ENCODE measurements at places on chromosomes 4 and X.

- peak; percentile 77 for DNase-seq
These were observed 616 bp downstream of the WDR1 start for GRCh38 chr4:10115797-10116568.

- DNase-seq: no peak
These were observed 62.6 kb upstream of the C4orf54 start for GRCh38 chr4:99720206-99720605.

DNA sequence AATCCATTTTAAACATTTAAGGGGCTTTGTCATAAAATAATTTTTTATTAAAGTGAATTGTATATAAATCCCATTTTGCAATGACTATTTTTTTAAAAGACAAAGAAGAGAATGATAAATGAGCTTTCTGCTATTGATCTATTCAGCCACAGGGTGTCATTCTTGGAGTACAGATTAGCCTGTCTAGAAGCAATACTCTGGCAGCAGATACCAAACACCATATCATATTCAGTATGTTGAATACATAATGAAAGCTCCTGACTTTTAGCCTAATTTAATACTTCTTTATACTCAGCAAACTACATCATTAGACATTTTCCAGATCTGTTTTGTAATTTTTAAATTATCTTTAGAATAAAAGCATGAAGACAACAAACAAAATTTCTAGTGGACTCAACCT is 496.3 kb downstream of the PDGFC start:
- no peak for DNase-seq

- no peak for DNase-seq
These were observed 559 bp downstream of the SLC9A7 start for GRCh38 chrX:46758163-46758955.

GRCh38 chr4:100489305-100489704 is 28.5 kb downstream of the EMCN start:
- no peak for DNase-seq

DNA sequence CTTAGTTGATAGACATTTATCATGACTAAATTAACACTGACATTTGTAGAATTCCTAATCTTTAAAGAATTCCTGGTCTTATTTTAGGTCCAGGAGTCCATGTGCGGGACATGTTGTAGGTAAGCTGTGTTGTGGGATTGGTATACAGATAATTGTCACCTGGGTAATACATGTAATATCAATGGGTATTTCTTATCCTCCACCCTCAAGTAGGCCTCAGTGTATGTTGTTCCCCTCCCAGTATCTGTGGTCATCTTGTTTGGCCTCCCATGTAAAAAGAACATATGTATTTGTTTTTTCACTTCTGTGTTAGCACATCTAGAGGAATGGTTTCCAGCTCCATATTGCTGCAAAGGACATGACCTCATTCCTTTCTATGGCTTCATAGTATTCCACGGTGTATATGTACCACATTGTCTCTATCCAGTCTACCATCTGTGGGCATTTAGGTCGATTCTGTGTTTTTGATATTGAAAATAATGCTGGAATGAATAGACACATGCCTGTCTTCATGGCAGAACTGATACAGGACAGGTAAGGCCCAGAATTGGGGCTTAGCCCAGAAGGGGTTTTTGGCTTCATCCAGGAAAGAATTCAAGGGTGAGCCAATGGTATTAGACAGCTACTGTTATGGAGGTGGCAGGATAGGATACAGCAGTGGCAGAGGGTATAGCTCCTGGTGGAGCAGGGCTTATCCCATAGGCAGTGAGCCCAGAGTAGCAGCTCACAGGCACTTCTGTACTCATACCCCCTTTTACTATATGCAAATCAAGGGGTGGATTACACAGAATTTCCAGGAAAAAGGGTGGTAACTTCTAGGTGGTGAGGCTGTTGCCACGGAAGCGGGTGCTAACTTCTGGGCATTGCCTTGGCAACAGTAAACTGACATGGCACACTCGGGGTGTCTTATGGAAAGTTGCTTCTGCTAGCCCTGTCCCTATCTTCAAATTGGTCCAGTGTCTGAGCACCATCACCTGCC is 66.1 kb upstream of the WDR1 start:
- DNase-seq: no peak

DNA sequence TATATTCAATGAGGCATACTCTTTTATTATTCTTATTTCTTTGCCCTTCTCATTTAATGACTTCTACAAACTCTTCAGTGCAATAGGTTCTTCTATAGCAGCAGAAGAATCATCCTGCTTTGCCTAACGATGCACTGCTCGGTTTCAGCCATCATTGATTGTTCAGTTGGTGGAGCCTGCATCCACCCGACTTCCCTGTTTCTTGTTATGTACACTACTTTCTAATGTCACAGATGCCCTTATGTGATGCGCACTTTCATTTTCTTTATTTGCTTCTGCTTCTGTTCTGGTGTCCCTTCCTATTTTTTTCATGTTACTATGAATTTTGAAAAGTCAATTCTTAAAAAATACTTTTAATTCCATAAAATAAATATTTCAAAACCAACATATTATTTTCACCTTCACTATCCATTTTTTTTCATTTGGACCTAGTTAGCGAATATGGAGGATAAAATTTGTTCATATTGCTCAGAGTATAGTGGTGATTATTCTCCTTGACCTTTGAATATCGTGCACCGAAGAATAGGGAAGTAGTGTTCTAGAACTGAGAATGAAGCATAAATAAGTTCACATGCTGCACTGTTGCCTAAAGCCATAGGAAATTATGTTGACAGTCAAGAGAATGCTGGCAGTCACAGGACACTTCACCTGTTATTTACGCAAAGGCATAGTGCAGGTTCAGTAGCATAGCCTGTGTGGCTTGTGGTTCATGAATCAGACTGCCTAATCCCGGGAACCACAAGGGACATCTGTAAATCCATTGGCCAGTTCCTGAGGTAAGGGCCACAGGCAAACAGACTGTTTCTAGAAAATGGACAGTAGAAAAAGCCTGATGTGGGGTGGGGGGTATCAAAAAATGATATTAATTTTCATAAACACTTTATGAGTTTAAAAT is 21.3 kb upstream of the SFRP2 start:
- no peak for DNase-seq

DNA sequence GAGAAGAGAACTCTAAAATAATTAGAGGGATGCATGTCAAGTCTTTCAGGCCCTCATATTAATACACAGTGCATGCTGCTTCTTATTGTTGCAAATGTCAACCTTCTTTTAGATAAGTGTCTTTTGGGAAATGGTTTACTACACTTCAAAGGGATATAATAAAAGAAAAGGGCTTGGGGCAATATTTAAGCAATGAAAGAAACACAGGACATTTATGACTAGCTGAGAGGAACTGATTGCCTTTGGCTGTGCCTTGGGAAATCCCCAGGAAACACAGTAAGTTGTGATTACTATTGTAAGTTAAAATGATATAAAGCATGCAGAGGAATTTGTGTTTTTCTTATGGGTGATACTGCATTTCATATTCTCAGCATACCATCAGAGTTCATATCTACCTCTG is 1036.2 kb upstream of the GRID2 start:
- no peak for DNase-seq

DNA sequence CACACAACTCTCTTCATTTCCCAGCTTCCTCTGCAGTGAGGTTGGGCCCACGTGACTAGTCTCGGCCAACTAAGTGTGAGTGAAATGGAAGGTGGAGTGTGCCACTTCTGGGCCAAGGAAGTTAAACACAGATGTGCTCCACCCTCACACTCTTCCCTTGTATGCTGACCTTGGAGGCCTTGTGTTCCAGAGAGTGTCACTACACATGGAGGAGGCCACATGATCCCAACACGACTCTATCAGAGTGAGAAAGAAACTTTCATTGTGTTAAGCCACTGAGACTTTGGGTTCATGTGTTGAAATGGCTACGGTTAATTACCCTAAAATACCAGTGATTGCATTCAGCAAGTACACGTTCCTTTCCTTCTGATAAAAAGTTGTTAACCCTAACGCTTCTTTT is 55.1 kb downstream of the TBC1D9 start:
- DNase-seq: no peak

DNA sequence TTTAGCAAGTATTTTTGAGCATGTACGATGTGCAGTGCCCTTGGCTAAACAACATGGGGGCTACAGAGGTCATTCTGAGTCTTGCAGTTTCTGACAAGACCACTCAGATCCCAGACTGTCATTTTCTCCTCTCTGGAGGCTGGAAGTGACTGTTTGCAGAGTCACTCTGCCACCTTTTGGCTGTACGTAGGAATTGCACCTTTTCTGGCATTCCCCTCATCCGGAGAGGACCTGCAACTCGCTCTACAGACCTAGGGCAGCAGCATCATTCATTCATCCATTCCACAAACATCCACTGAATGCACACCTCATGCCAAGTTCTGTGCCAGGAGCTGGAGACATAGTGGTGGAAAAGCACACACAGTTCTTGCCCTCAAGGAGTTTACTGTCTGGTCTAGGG is 160.4 kb upstream of the GPR101 start:
- peak; percentile 11 for DNase-seq

DNA sequence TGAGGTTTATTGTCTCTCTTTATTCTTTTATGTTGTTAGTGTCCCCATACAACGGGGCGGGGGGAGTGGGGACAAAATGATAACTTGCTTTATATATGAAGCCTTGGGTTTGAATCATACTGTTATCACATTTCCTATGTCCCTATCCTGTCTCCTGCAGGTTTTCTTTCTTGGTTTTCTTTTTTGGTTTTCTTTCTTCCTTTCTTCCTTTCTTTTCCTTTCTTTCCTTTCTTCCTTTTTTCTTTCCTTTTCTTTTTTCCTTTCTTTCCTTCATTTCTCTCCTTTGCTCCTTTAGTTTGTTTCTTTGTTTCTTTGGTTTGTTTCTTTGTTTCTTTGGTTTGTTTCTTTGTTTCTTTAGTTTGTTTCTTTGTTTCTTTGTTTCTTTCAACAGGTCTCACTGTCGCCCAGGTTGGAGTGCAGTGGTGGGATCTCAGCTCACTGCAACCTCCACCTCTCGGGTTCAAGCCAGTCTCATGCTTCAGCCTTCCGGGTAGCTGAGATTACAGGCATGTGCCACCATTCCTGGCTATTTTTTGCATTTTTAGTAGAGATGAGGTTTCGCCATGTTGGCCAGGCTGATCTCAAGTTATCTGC is 4.8 kb downstream of the FMR1 start:
- no peak for DNase-seq

- no peak for DNase-seq
These were observed 31.1 kb downstream of the FBXO8 start for GRCh38 chr4:174252412-174252811.

Measured in CD4-positive, alpha-beta T cell treated with Interleukin-12 subunit alpha and Interleukin-12 subunit beta, for 1 hour (primary cell).